ENCODE measurements at places on chromosomes 12 and 14.

GRCh38 chr14:63933711-63934110, 80.9 kb downstream of the SYNE2 start:
- DNase-seq: no peak

GRCh38 chr12:91777268-91777992, 368.2 kb downstream of the BTG1 start:
- no peak for DNase-seq

- DNase-seq: no peak
These were observed 1.7 kb downstream of the PLEK2 start for GRCh38 chr14:67410313-67410712.

GRCh38 chr12:96520767-96521166, 31.4 kb downstream of the CFAP54 start:
- no peak for DNase-seq

GRCh38 chr12:117052386-117053049, 46.7 kb downstream of the TESC start:
- DNase-seq: no peak

DNA sequence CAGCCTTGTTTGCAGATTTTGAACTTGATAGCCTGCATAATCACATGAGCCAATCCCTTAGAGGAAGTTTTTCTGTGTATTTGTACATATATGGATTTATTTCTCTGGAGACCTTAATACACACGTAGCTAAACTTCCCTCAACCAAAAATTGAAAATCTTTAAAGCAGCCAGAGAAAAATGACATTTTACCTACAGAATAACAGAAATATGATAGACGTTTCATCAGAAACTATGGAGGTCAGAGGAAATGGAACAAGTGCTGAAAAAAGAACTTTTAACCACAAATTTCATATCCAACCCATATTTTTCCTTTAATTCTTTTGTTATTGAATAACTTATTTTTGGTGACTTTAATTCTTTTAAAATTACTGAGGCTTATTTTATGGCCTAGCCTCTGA, 177.7 kb downstream of the CCDC91 start:
- no peak for DNase-seq

DNA sequence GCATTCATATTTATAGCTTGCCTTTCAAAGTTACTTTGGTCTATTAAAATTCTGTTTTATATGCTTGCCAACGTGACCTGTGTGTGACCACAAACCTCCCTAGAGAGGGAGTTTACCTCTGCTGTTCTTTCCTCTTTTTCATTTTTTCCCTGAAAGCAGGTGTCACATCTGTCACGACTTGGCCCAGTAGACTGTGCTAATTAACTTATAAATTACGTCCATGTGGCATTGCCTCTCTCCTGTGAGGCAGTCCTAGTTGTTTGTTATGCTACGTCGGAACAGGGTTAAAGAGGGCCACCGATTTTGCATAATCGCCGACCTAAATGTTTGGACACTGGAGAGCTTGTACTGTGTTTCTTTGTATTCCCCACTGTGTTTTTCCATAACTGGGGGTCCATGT, 343.9 kb upstream of the FLRT2 start:
- no peak for DNase-seq

DNA sequence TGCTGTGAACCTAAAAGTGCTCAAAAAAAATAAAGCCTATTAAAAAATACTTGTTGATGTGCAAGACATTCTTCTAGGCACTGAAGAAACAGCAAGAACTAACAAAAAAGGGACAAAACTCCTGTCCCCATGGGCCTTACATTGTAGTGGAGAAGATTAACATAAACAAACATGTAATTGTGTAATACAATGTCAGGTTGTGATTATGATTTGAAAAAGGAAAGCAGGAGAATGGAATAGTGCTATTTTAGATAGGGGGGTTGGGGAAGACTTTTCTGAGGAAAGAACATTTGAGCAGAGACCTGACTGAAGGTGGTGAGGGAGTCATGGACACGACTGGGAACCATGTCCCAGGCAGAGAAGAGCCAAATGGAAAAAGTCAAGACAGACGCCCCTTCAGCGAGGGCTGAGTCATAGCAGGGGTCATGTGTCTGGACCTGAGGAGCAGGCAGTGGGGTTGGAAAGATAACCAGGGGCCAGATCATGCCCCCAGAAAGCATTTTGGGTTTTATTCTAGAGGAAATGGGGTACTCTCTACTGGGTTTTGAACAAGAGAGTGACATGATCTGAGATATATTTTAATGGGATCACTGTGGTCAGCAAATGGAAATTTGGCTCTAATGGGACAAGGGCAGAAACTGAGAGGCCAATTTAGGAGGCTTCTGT, 19.4 kb upstream of the IFNG start:
- DNase-seq: no peak

- no peak for DNase-seq
These were observed 7.4 kb upstream of the GCH1 start for GRCh38 chr14:54909817-54910558.

DNA sequence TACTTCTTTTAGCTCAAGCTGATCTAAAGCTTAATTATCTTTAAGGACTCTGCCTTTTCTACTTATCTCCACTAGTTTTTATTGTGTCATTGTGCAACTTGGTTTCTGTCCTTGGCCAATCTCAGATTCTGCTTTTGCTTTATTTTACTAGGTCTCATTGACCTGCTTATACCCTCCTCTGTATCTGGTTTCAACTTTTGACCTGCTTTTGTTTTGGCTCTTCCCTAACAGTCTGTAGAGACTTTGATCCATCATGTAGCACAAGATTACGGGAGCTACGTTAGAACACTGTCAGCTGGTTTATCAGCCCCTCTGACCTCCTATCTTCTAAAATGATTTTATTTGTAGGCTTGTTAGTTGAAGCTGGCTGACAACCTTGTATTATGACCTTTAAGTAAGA, 43.6 kb downstream of the ZCRB1 start:
- DNase-seq: no peak

- no peak for DNase-seq
These were observed 126.6 kb downstream of the ZFP36L1 start for GRCh38 chr14:68666236-68666635.

DNA sequence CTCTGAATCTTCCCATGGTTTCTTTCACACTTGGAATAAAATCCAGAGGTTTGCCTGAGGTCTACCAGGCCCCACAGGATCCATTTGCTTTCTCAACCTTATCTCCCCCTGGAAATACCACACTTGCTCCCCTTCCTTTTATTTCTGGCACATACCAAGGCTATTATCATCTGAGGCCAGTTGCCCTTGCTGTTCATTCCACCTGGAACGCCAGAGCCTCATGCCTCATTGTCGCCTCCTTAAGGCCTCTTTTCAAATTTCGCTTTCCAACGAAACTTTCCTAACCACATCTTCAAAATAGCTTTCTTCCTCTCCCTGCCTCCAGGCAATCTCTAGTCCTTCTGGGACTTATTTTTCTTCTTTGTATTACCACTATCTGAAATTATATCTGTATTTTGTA, 11.2 kb upstream of the LRIG3 start:
- no peak for DNase-seq

DNA sequence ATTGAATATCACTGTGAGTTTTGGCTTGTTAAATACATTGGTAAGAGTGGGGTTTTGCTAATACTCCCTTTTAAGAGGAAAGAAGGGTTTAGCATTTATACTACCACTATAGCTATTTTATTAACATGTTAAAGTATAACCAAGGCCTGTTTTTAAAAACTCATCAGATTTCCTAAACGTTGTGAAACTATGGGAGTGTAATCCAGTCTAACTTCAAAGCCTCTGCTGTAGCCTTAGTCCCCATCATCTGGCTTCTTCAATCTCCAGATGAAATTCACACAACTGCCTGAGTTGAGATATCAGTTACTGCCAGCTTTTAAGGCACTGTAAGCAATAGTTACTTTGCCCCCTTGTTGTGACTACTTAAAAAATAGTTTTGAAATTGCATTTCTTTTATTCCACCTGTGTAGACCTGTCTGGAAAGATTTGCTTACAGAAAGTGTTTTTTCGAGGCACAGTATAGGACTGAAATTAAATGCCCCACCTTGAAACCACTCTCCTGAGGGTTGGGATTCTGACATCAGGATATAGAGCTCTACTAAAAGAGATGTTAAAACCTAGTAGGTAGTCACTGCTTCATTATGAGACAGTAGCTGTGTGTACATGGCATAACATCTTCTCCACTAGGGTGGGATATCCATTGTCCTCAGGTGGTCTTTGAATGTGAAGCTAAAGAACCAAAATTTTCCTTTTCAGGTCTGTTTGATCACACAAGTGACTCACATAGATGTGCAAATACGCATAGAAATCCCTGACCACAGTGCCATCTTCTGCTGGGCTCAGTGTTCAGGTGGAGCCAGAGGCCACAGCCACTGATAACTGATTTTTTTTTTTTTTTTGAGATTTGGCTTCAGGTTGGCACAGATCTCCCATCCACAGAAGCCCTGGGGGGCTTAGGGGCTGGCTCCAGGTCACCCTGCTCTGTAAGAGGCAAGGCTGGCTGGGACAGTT, 125.5 kb downstream of the DAAM1 start:
- no peak for DNase-seq

DNA sequence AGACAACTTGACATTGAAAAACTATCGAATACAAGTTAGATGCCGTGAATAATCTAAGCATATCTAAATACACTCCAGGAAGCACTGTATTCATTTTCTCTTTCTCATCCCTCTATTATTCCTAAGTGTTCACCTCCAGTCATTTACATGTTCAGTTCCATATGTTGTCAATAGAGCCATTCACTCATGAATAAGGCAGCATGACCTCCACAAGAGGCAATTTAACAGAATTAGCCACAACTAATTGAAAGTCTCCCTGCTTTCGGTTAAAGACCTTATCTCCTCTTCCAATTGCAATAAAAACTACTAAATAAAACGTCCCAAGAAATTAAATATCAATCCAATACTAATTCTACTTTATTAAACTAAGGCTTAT, 1.8 kb downstream of the LRIG3 start:
- DNase-seq: no peak

- DNase-seq: no peak
These were observed 10.2 kb upstream of the LTA4H start for GRCh38 chr12:96045566-96045965.
